ENCODE measurements at places on chromosomes 13 and 19. TPM values are rescaled to one million over a fixed set of nuclear protein-coding genes. Genes with fewer than 3 reads are reported as not detected.

DNA sequence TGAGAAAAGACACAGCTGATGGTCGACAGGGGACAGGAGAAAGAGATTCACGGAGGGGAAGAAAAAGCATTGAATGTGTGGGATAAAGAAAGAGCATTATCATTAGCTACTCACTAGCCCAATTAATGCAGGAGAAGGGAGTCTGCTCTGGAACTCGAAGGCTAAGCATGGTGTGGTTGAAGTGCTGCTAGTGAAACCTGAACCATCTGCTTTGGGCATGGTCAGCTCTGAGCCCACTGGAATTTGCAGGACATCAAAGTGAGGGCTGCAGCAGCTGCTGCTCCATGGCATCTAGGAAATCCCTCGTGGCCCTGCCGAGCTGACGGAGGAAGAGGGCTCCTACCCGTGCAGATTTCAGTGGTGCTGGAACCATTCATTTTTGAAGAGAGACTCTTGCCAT is 320.3 kb downstream of the ATP8A2 start:
- no peak for DNase-seq

- DNase-seq = peak; percentile 59
Measured at GRCh38 chr19:43534816-43535761, 2.1 kb downstream of the ZNF575 start.

GRCh38 chr13:112710855-112711527 is 21.2 kb downstream of the ATP11A start:
- DNase-seq = no peak

Gene RNF113B
- 0.04 TPM for polyA plus RNA-seq

Gene CD22
- 2.2 TPM for polyA plus RNA-seq

Gene ZNF808
- 14.8 TPM for polyA plus RNA-seq

DNA sequence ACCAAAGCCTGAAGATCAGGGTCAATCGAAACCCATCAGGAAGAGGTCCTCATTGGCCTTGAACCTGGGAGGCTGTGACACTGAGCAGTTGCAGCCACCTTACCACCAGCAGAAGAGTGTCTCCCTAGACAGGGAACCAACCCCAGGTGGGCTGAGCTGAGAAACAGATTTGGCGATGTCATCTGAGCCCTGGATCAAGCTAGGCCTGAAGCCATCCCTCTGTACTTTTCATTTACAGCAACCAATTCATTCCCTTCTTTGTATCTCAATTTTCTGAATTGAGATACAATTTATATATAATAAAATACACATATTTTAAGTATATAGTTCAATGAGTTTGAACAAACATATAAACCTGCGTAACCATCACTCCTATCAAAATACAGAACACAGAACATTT is 14.6 kb downstream of the RHPN2 start:
- DNase-seq = no peak

GRCh38 chr13:97191615-97192014 is 30.5 kb upstream of the MBNL2 start:
- DNase-seq = no peak

Gene FAM216B
- polyA plus RNA-seq = 0.15 TPM

DNA sequence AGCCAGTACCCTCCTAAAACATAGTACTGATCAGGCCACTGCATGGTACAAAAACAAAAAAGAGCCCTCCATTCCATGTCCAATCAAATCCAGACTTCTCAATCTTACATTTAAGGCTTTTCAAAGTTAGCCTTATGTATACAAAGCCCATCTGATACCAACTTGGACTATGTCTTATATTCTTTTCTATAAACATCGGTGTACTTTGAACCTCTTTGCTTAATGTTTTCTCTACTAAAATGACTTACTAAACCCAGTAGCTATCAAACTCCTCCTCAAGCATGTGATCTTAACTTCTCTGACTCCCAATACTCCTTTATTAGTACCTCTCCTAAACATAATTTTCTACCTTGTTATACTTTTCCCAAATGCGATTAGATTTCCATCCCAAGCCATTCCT is 14.8 kb downstream of the TSC22D1 start:
- peak; percentile 42 for DNase-seq

Gene HCST
- 11.1 TPM for polyA plus RNA-seq

Gene ZNF439
- polyA plus RNA-seq = 8.6 TPM

GRCh38 chr13:36323951-36324566 is 22.1 kb downstream of the SPART start:
- DNase-seq = no peak

Gene KLK4
- polyA plus RNA-seq = not detected

DNA sequence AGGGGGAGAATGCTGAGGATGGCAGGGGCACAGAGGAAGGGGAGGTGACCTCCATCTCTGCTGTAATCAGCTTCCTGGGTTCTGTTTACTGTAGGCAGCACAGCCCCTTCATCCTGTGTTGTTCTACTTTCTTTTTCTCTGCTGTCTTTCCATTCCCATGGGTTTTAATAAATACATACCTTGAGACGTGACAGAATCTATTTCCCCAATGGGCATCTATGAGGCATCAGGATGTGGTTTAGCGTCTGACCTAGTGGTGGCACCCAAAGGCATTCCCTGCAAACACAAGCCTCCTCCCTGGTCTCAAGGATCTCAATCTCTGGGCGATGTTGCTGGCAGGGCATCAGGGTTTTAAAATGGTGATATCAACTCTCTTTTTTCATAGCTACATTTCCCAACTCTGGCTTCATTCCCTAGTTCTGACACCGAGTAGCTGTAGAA is 60.8 kb downstream of the ALOX5AP start:
- DNase-seq = no peak

DNA sequence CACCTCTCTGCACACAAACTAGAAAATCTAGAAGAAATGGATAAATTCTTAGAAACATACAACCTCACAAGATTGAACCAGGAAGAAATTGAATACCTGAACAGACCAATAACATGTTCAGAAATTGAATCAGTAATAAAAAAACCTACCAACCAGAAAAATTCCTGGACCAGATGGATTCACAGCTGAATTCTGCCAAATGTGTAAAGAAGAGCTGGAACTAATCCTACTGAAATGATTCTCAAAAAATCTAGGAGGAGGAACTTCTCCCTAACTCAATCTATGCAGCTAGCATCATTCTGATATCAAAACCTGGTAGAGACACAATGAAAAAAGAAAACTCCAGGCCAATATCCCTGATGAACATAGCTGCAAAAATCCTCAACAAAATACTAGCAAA is 166.7 kb downstream of the RGCC start:
- no peak for DNase-seq

DNA sequence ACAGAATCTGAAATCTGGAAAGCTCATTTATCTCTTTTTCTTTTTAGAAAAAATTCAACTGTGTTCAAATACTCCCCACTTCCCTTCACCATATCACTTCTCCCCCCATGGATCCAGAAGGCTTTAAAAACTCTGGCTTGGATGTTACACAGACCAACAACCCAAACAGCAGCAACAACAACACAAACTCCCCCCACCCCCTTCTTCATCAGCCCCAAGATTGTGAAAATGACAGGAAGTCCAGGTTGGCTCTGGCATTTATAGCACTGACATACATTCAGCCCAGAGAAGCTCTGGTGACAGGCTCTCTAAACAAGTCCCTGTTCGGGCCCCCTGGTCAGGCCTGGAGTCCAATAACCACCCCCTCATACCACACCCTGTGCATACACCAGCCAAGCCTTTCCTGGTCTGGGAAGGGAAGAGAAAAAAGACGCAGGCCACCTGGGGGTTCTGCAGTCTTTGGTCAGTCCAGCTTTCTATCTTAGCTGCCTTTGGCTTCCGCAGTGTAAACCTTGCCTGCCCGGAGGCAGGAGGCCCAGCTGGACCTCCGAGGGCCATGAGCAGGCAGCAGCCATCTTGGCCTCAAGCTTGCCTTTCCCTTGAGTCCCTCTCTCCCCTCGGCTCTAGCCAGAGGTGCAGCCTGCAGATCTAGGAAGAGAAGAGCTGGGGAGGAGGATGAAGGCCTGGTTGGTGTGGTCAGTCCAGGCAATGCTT is 6.8 kb downstream of the CDX2 start:
- DNase-seq = peak; percentile 90

DNA sequence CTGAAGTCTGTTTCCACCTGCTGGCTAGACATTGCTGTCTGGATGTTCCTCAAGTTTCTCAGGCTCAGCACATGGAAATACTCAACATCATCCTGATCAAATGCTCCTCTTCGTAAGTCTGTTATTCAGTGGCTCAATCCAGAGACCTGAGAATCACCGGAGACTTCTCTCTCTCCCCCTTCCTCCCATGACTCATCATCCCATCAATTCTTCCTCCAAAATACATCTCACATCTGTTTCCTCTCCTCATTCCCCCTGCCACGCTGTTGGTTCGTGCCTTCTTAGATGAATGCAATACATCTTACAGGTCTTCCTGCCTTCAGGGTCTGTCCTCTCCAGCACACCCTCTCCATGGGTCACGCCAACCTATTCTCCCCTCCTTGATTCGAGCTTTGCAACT is 7.4 kb upstream of the RXFP2 start:
- no peak for DNase-seq

DNA sequence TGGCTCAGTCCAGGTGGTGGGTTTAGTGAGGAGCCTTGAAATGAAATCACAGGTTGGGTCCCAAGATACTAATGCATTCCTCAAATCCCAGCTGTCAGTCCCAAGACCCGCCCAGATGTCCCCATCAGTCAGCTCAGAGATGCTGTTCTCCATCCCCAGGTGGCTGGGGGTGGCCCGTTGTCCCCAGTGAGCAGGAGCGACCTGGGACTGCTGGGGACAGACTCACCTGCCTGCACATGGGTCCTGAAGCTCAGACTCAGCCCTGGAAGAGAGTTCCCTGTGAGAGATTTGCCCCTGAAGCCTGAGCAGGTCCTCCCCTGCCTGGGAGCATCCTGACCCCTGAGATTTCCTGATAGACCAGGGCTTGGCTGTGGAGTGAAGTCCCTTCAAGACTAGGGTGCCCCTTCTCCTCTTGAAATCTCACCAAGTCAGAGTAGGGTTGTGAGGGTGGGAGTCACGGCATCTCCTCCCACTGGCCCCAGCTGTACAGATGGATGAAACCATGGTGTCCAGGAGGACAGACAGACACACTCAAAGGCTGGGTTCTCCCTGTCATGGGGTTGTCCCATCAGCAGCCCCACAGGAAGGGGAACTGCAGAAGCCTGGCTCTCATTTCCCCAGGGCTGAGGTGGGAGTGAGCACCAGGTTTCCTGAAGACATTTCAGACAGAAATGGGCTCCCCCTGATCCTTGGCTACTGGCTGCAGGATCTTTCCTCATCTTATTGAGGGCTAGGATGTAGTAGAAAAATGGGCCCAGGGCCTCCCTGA is 14.4 kb downstream of the LILRA5 start:
- DNase-seq = no peak

Gene ATP12A
- polyA plus RNA-seq = not detected

Gene RXFP2
- not detected for polyA plus RNA-seq

DNA sequence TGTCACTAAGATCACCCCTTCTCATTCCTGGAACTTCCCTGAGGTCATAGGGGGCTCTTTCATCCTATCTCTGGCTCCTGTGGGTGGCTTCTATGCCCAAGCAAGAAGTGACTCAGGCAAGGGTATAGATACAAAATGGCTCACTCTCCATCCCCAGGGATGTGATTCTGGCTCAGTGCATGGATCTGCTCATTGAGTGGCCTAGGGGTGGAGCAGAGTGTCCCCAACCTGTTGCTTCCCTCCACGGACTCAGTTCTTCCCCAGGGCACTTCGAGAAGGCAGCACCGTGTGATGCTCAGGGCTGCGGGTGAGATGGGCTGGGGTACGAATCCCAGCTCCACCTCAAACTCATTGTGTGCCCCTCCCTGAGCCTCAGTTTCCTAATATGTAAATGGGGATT is 136.4 kb downstream of the PTPRS start:
- no peak for DNase-seq

- no peak for DNase-seq
Measured at GRCh38 chr19:54319892-54320670, 7.1 kb upstream of the LILRA5 start.

DNA sequence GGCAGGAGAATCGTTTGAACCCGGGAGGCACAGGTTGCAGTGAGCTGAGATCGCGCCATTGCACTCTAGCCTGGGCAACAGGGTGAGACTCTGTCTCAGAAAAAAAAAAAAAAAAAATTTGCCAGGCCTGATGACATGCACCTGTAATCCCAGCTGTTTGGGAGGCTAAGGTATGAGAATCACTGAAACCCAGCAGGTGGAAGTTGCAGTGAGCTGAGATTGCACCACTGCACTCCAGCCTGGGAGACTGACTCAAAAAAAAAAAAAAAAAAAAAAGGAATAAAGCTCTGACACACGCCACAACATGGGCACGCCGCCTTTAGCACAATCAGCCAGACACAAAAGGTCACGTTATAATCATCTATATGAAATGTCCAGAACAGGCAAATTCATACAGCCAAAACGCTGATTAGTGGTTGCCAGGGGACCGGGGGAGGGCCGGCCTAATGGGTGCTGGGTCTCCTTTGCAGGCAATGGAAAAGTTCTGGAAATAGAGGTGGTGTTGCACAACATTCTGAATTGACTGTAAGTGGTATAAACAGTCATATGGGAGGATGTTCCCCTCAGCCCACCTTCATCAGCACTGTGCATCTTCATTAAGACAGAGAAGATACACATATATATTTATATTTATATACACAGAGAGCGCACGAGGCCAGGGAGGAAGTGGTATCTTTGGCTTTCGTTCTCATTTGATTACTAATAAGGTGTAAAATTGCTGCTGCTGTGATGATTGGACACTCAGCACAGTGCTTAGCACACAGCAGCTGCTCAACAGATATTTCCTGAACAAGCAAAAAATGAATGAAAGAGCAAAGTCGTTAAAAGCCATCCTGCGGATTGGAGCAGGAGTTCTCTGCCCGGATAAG is 3.8 kb downstream of the HSPBP1 start:
- DNase-seq = no peak

Gene UBE2L5
- 0.31 TPM for polyA plus RNA-seq

DNA sequence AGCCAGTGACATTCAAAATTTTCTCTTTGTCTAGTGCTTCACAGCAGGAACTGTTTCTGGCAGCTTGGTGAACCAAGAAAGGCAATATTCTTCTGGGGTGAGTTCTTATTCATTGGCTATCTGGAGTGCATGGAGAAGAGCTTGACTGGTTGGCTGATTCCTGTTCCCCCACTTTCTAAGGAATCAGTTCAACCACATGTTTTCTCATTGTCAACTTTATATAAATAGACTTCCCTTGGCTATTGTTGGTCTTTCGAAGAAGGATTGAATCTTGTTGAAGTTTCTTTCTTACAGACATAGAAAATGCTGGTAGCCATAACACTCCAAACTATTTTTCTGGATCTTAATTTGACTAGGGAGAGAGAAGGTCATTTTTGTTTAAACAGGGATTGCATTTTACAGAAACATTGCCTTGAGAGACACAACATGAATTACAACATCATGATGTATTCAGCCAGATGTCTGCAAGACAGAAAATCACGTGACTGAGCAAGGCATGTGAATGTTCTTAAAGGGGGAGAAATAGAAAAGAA is 85.2 kb downstream of the EDNRB start:
- DNase-seq = no peak

Gene ZNF701
- 16.7 TPM for polyA plus RNA-seq

Data from large intestine (tissue), 12 donors.